ENCODE measurements at places on chromosomes 12 and 14. TPM values are rescaled to one million over a fixed set of nuclear protein-coding genes. Genes with fewer than 3 reads are reported as not detected.
A peak's percentile ranks its signal among the peaks of the same experiment; 100 is the strongest.

DNA sequence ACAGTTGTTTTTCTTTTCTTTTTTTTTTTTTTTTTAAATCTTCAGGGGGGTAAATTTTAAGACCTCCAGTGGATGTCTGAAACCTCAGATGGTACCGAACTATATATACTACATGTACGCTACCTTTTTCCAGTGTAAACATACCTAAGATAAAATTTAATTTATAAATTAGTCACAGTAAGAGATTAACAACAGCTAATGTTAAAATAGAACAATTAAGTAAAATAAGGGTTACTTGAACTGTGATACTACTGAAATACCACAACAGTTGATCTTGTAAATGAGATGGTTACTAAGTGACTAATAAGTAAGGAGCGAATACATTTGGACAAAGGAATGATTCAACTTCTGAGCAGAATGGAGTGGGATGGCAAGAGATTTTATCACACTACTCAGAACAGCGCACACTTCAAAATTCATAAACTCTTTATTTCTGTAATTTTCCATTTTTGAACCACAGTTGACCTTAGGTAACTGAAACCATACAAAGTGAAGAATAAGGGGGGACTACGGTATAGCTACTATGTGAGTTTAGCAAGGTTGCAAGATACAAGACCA lies 80.5 kb upstream of the PCED1B start:
- no peaks in the 10 kb centered on the region for H3K36me3 ChIP-seq
- peak; percentile 71 for DNase-seq
- peaks cover 13% of the 10 kb centered on the region for H3K4me1 ChIP-seq
- H3K27me3 ChIP-seq, result no peaks in the 10 kb centered on the region
- peak overlapping the region; percentile 23 for H3K4me3 ChIP-seq

DNA sequence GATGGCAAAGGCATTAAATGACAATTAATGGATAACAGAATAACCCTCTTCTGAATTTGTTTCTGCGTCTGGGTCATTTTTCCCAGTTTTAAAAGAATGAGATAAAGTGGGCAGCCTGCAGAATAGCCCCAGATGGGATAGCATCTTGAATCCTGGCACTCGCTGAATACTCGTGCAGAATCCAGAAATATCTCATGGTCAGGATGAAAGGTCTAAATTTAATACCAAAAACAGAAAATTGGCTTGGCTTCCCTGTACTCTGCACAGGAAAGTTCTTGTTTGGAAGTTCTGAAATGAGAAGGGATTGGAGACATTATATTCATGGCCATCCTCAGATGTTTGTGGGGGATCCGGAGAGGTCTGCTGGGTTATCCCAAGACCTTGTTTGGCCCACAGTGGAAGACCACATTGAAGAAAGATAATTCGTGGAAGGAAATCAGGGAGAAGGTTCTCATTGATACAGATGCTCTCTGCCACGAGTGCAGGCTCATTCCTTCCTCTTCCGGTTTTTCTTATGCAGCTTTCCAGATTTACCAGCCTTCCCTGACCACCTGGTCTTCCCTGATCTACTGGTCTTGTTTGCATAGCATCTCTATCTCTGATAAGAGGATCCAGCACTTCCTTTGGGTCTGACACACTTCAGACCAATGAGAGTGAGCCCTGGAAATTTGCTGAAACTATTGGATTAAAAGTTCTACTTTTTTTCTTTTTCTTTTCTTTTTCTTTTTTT lies 6.0 kb upstream of the IFT81 start:
- no peaks in the 10 kb centered on the region for H3K4me1 ChIP-seq
- no peak overlapping the region for H3K27ac ChIP-seq
- no peaks in the 10 kb centered on the region for H3K27me3 ChIP-seq
- H3K4me3 ChIP-seq, result no peak overlapping the region
- DNase-seq, result no peak

- no peak overlapping the region for H3K27ac ChIP-seq
- DNase-seq, result no peak
- H3K4me1 ChIP-seq, result peaks cover 24% of the 10 kb centered on the region
- H3K36me3 ChIP-seq, result peaks cover 24% of the 10 kb centered on the region
These were observed 140.0 kb downstream of the KICS2 start for GRCh38 chr12:64082116-64082515.

- no peak for DNase-seq
- peaks cover 4% of the 10 kb centered on the region for H3K36me3 ChIP-seq
- H3K4me3 ChIP-seq, result no peak overlapping the region
- H3K4me1 ChIP-seq, result peaks cover 28% of the 10 kb centered on the region
- H3K27me3 ChIP-seq, result no peaks in the 10 kb centered on the region
These were observed 92.0 kb downstream of the TTLL5 start for GRCh38 chr14:75752907-75753594.

DNA sequence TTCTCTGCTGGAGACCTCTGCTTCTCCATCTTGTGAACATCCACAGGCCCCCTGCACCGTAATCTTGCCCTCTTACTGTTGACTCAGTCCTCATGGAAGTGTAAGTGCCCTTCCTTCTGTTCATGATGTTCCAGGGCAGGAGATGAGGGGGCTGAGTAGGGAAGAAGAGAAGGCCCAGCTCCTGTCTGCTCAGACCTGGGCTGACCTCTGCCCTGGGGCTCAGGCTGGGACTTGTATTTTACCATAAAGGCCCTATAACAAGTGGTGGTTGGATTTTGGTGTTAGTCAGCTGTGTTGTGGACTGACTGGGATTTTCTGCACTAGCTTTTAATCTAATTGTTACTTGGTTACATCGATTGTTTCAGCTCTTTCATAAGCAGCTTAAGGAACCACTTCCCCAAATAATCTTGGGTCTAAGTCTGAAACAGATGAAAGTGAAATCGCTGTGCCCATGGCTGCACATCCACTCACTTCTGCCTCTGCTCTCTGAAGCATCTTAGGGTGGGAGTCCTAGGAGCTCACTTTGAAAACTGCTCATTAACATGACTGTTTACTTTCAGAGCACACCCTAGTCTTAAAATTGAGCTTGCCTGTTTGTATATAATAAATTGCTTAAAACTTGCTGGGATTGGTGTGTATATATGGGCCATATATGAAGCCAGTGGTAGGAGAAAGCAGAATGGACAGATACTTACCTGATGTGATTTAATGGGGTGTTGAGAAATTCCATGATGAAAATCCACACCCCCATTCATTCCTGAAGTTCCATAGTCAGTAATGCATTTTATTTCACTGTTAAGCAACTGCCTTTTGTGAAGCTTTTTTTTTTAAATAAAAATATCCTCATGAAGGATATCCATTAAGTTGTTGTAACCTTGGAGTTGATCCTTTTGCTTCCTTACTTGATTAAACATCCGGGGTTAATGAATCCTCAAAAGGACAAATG lies 17.7 kb downstream of the C12orf71 start:
- no peak overlapping the region for H3K4me3 ChIP-seq
- H3K4me1 ChIP-seq, result no peaks in the 10 kb centered on the region
- H3K27ac ChIP-seq, result no peak overlapping the region
- no peak for DNase-seq

DNA sequence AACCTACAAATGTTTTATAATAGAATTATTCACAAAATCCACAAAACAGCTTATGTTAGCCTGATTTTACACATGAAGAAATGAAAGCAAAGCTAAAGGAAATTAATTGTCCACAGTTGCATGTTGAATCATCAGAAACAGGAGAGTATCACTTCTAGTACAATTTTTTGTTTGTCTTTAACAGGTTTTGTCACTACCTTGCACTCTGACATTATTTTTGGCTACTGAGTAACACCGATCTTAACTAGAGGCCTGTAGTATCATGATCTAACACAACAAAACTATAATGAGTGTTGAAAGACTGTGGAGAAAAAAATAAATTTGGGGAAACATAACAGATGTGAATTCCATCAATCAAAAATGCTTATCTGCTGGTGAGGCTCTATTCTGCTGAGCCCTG lies 60.1 kb downstream of the TAOK3 start:
- peak overlapping the region; percentile 1 for H3K27ac ChIP-seq
- no peak overlapping the region for H3K4me3 ChIP-seq
- no peaks in the 10 kb centered on the region for H3K27me3 ChIP-seq
- H3K36me3 ChIP-seq, result no peaks in the 10 kb centered on the region

A2M gene
- 2.9 TPM for total RNA-seq

KRT3 gene
- total RNA-seq, result not detected
